Amniotic stem cell (primary cell): ENCODE measurements at places on chromosomes 1 and 21.

DNA sequence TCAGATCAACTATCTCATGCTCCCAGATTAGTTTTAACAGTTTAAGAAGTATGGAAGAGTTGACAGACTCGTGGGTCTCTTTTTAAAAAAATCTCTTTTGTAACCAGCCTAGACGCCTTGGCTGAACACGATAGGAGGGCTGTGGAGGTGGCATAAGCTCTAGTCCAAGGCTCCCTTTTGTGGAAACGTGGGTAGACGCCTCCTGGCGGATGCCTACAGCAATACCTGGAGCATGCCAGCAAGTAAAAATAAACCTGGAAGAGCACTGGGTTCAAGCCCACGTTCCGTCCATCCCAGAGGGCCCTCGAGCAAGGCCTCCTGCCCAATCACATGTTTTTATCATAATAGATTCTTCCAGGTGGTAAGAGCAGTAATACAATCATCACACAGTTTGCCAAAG lies 87.9 kb downstream of the RGS7 start:
- DNase-seq = no peak

DNA sequence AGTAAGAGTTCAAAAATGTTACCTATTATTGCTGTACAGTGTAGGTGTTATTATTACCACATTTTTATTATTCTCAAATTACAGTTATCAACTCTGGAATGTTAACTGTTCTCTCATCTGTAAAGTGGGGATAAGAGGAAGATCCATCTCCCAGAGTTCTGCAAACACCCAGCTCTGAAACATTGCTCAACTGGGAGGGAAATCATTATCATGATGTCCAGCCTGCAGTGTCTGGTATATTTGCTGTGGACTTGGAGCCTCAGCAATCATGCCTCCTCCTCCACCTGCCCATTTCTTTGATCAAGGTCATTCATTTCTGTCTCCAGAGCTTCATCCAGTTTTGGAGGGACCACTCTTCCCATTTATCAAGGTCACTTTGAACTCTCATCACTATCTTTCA lies 39.4 kb downstream of the C8A start:
- no peak for DNase-seq

GRCh38 chr1:184739796-184740195 lies 14.9 kb downstream of the EDEM3 start:
- no peak for DNase-seq

DNA sequence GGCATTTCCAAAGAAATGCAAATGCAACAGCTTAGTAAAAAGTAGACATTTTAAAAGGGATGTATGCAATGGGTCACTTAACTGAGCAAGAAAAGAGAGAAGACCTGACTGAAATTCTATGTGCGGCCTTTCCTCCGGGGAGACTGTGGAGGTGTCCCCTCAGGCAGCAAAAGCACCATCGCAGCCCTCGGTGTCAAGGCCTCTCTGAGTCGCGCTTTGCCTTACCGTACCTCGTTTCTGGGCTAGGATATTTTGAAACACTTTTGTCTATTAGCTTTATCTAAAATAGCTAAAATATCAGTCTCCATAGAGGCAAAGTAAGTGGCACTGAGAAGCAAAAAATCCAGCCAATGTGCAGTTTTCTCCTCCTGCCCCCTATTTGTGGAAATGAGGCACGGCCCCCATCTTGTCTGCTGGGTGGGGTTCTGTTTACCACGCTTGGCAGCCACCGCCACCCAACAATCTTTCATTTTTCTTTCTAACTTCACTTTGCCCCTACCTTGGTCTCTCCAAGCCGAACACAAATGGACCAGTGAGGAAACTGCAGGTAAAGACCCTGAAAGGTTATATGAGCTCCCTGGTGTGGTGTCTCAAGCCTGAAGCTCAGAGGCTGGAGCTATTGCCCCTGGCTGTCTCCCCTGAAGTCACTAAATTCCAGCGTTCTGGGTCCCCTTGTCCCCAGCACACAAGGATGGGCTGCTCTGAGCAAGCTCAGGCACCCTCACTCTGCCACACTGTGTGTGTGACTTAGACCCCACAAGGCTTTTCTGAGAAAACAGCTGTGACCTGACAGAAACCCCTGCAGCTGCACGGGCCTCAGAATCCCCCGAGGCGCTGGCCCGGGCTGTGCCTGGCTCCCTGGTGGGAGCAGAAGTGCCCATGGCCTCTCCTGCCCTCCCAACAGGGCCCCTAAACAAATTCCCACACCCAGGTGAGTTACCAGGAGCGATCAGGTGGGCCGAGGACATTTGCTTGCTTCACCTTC lies 1.6 kb downstream of the CD247 start:
- DNase-seq = no peak

DNA sequence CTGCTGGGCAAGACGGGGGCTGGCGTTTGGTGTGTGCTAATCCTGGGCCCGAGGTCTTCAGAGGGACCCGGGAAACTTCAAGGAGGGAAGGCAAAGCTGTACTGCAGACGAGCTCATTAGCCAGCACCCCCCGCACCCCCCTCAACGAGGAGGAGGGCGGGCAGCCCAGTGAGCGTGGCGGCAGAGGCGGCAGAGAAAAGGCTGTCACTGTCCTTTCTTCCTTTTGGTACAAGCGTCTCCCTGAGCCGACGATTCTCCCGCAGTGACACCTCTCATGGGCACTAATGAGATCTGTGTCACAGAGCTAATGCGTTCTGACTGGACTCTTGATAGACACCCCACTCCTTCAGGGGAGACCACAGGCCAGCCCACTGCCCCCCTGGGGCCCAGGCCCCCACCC lies 29.5 kb downstream of the DMAP1 start:
- no peak for DNase-seq

DNA sequence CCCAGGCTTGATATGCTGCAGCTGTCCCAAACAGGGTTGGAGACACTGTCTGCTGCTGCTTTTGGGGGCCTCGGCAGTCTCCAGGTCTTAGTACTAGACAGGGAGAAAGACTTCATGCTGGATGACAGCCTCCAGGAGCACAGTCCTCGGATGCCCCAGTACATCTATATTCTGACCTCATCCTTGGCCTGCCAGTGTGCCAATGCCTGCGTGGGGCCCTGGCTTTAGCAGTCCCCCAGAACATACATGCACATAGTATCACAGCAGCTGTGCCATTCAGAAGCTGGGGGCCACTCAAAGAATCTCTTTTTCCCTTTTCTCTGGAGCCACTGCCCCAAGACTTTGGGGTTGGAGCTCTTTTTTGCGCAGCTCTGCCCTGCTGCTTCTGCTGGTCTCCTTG lies 4.4 kb upstream of the ZSCAN20 start:
- DNase-seq = no peak

GRCh38 chr1:50699795-50700194 lies 260.3 kb downstream of the FAF1 start:
- DNase-seq = no peak

DNA sequence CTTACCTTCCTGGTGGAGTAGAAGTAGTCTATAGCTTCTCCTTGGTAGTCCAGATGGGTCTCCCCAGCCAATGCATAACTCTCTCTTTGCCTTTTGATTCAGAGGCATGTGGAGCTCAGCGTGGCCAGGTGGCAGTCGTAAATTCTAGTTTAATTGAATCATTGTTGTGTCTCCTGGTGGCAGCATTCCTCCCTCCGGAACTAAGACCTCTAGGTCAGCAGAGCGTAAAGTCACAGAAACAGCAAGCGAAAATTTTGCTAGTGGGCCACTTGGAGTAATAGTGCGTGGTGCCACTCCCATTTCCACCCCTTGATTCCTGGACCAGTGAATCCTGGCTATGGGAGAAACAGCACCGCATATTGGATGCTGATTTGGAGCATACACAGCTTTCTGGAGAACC lies 3.9 kb upstream of the TMPRSS2 start:
- no peak for DNase-seq

- DNase-seq = no peak
These were observed 29.3 kb downstream of the XCL2 start for GRCh38 chr1:168514455-168514854.

DNA sequence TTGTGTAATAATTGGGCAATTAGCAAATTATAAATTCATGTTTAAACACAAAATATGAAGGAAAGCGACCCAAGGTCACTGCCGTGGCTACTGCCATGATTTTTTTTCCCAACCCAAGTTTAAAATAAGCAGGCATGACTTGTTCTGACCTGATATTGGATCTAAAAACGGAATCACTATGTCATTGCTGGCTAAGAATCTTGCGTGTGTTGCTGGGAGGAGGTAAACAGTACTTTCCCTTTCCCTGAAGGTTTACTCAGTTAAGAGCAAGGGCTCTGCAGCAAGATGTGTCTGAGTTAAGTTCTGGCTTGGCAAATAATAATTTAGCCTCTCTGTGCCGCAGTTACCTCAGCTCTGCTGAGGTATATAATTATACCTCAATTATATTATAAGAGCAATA lies 125.7 kb upstream of the L1TD1 start:
- DNase-seq = no peak

DNA sequence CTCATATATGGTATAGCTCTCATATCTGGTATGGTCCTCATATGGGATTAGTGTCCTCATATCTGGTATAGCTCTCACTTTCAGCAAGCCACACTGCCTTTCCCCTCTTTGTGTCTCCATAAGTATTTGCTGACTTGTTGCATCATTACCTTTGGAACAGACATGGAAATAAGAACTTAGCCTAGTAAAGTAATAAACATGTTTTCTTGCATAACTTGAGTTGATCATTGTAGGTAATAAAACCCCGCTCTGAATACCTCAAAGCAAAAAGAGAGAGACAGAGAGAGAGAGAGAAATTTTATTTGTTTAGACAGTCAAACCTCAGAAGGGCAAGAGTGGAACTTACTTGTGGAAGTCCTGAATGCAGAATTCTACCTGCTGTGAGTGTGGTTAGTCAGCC lies 170.3 kb downstream of the GREM2 start:
- no peak for DNase-seq

- DNase-seq = no peak
These were observed 130.4 kb downstream of the HS2ST1 start for GRCh38 chr1:87044840-87045239.

DNA sequence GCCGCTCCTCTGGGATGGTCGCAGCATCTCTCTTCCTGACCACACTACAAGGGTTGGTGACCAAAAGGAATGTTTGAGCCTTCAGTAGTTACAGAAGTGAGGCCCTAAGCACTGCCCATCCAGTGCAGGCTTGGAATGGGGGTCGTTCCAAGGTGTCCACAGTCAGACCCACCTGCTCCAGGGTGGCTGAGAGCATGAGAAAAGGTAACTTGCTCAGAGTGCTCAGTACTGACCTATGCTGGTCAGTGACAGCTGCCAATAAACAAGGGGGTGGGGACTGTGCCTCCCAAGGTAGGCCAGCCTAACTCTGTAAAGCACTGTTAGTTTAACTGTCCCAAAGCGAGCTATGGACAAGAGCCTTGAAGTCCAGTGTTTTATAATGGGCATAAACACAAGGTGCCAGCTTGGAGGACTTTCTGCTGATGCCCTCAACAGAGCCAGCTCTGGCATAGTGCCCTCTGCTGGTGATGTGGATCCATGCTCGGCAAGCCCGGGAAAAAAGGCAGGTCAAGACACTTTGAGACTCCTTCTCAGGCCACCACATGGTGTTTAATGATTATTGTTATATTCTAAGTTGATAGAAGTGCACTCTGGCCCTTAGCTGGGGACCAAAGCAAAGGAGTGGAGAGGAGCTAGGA lies 78.1 kb upstream of the DNAH14 start:
- no peak for DNase-seq

GRCh38 chr1:163796394-163796821 lies 474.7 kb downstream of the NUF2 start:
- DNase-seq = no peak

DNA sequence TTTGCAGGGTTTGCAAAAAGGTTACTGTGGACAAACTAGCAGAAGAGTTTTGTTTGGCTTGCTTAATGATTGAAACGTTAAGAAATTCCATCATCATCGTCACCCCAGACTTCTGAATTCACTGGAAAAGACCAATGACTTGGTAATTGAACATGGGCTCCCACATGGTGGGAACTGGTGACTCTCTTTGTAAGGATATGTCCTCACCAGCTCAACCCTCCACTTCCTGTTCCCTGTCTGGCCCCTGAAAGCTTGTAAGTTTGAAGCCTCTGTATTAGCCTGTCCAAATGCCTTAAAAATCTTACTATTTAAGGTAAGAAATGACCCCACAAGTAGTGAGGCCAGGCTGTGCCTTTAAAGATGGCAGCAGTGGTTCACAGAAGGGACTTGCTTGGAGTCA lies 9.7 kb downstream of the SYT6 start:
- no peak for DNase-seq

GRCh38 chr1:38858833-38859560 lies 575 bp downstream of the RRAGC start:
- DNase-seq = no peak

DNA sequence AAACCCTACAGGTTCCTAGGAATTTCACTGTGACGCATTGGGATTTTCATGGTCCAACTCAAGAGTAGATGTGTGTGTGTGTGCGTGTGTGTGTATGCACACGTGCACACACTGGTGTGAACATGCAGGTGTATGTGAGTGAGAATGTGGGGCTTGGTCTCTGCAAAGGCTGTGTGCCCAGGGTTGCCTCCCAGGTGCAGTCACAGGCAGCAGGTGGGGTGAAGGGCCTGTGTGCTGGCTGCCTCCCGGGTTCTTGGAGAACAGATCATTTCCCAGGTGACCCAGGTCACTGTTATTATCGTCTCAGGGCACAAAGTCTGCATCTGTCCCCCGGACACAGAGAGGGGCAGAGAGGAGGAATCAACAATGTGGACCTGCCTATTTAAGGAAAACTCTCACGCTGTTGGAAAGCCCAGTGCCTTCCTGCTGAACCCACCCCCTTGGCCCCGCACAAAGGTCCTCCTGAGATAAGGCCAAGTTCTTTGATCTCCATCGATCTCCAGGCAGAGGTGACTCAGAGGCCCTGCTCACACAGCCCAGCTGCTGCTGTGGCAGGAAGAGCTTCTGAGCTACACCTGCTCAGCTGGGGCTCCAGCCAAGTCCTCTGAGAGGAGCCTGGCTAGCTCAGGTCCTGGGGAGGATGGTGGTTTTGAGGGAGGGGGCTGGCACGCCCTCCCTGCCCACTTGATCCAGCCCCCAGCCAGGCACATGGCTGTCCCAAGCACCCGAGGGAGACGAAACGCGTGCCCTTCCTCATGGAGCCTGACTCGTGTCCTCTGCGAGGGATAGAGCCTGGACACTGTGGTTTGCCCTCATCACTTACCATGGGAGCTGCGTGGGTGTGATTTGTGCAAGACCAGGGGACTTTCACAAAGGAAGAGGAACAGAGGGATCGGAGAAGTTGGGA lies 134.0 kb upstream of the ARHGEF16 start:
- DNase-seq = no peak

- DNase-seq = peak; percentile 76
These were observed 162.4 kb downstream of the TPR start for GRCh38 chr1:186212568-186213224.

DNA sequence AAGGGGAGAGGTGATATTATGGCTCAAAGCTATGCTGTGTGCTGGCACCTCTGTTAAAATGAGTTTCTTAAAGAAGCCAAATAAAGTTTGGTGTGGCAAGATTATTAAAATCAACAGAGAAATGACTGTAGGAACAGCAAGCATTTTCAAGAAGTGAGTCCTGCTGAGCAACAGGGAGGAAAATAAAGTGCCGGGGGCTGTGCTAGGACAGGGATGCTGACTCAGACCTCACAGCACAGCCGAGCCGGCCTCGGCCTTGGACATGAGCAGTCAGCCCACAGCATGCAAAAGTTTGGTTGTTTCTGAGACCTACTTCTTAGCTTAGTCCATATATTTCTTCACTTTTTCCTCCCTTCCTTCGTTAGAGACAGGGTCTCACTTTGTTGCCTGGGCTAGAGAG lies 19.2 kb downstream of the CNIH3 start:
- DNase-seq = peak; percentile 91
